PC-3 (cell line): ENCODE measurements at places on chromosomes 2 and 18. TPM values are rescaled to one million over a fixed set of nuclear protein-coding genes. Genes with fewer than 3 reads are reported as not detected.
A peak's percentile ranks its signal among the peaks of the same experiment; 100 is the strongest.

DNA sequence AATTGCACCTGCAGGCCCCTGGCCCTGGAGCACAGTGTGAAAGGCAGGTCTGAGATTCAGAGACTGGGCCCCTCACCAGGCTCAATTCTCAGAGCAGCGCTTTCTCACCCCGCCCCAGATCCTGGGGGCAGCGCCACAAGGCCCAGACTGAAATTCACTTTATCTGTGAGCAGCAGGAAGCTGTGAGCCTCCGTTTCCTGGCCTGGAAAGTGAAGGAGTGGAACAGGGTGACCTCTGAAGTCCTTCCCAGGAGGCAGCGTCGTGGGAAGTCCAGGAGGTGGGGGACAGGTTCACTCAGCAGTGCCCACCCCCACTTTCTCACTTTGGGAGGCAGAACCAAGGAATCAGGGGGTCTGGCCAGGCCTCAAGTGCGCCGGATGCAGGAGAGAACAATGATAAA, 235.4 kb downstream of the NDUFA10 start:
- no peak for DNase-seq

- DNase-seq: no peak
Observed at GRCh38 chr2:121682396-121683298, 33.4 kb upstream of the CLASP1 start.

Gene APOB
- not detected in 2 replicates for total RNA-seq

Gene ARHGAP28
- total RNA-seq: 8.1 and 10.0 TPM in 2 replicates

- no peak for DNase-seq
Observed at GRCh38 chr2:85583667-85584353, 421 bp upstream of the VAMP5 start.

DNA sequence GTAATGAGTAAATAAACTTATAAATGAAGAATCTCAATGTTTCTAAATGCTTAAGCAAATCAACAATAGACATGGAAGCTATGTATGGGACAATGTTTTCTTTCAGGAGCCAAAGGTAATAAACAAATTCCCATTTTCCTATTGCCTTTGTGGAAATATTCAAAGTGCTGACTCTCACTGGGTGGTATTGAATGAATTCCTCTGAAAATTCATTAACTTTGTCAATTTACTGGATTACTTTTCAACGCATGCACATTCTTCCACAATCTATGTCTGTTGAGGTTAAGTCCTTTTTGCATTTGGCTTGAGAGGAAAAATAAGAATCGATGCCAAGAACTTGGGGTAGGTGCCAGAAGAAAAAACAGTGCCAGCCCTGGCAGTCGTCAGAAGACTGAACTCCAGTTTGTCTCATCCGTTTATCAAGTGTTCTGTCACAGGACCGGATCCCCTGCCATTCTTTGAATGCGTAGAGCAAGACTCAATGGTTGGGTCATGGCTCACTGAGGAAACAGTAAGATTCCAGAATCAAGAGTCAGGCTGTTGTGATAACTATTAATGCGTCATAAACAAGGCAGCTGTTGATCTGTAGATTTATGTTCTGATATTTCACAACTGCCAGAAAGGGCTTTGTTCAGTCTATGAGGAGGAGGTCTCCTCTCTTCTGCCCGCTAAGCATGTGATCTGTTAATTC, 133.3 kb downstream of the GFPT1 start:
- peak; percentile 77 for DNase-seq

DNA sequence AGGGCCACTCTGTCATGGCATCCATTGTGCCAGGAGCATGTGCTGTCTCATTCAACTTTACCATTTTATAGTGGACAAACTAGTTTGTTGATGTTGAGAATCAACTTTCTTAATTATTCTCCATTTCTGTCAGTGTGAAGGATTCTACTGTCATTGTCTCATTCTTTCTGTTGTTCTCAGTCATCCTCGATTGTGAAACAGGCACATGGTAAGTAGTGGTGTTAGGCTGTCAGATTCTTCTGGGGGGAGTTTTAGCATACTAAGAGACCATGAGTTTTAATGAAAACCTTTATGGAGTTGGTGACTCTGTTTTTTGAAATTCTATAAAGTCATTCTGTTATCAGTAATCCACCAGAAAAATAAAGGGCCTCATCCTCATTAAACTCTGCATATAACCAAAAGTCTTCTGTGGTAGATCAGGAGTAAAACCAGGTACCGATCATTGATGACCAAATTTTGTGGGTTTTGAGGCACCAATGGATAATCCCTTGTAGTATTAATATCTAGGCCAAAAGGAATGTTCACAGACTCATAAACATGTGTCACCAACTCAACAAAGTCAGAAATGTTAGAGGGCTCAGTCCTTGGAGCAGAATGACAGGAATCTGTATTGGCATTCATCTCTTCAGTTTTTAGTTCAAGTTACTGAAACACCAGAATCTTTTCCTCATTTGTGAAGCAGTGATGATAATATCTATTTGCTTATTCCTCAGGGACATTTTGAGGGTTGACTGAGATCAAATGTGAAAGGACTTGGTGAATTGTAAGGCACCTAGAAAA, 73.2 kb downstream of the CERS6 start:
- DNase-seq: peak; percentile 50

GRCh38 chr2:71790226-71791060, 337.1 kb downstream of the DYSF start:
- no peak for DNase-seq

- no peak for DNase-seq
Observed at GRCh38 chr2:238022594-238023157, 38.1 kb upstream of the SCLY start.

Gene SERPINB13
- not detected in 2 replicates for total RNA-seq

Gene TMEM198
- total RNA-seq: 1.1 and 5.2 TPM in 2 replicates

GRCh38 chr18:4433717-4434116, 21.4 kb downstream of the DLGAP1 start:
- peak; percentile 30 for DNase-seq

- peak; percentile 70 for DNase-seq
Observed at GRCh38 chr2:197011801-197012641, 85.5 kb upstream of the PGAP1 start.
